Ureter (tissue), 1 donor: ENCODE measurements at places on chromosomes 2 and 18. TPM values are rescaled to one million over a fixed set of nuclear protein-coding genes. Genes with fewer than 3 reads are reported as not detected.

DNAH6 gene
- 2.2 TPM for total RNA-seq

IKZF2 gene
- total RNA-seq, result 118 TPM

CPO gene
- total RNA-seq, result not detected

- no peak for DNase-seq
These were observed 44.9 kb downstream of the CTDP1 start for GRCh38 chr18:79724299-79725080.

DNA sequence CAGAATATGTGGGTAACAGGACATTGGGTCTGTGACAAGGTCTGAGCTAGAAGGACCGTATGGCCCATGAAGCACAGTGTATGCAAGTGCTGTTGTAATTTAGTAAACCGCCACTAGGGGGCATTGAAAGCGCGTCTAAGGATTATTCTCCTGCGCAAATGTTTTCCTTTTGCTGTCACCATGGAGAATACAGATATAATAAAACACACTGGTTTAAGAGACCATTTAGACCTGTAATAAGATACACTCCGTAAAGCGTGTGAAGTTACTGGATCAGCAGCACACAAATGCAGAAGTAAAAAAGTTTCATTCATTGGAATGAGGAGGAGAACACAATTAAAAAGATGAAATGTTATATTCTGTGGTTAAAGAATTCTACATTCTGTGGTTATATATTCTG lies 272.4 kb downstream of the AGAP1 start:
- DNase-seq, result peak; percentile 82

- no peak for DNase-seq
These were observed 18.0 kb downstream of the RNF125 start for GRCh38 chr18:32036506-32037180.

DNA sequence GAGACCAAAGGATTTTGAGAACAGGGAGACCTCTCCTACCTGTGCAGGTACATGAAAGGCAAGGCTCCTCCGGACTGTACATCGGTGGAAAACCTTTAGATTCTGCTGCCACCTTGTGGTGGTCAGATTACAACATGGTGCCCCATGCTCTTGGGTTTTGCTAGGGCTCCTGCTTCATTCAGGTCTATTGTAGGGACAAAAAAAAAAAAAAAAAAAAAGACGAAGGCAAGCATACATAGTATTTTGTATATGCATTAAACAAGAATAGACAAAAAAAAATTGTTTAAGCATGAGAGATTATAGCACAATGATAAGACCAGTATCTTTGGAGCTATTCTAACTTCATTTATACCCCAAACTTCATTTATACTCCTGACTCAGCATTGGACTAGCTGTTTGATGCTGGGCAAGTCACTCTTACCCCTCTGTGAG lies 27.4 kb upstream of the SPR start:
- peak; percentile 69 for DNase-seq

DNA sequence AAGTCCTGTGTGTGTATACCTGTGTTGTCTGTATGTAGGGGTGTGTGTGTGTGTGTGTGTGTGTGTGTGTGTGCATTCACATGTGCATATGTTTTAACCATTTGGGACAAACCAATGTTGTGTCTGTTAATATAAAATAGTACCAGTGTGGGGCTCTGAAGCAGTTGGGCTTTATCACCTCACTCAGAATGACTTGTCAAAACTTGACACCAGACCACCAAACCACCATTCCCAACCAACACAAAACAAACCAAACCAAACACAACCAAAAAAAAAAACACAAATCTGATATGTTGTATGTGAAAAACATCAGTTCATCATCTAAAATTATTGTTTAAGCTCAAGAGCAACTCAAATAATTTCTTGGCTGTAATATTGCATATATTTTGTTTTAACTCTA lies 42.1 kb downstream of the CALCRL start:
- no peak for DNase-seq

GRCh38 chr18:21257386-21257785 lies 15.4 kb downstream of the GREB1L start:
- DNase-seq, result no peak

DNA sequence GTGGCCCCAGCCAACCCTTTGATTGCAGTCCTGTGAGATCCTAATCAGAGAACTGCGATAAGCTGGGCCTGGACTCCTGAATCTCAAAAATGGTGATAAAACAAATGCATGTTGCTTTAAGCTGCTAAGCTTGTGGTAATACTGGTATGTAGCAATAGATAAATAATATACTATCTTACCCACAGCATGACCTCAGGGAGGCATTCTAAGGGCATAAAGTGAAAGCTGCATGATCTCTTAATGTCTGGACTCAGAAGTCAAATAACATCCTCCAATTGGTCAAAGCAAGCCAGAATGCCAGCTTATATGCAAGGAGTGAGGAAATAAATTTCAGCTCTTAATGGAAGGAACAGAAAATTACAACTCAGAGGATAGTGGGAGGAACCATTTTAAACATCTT lies 246.1 kb downstream of the FSIP2 start:
- no peak for DNase-seq

GRCh38 chr2:219225350-219225749 lies 4.1 kb downstream of the ATG9A start:
- DNase-seq, result no peak
